SW 1271 (cell line): ENCODE measurements at places on chromosomes 5 and 9.

DNA sequence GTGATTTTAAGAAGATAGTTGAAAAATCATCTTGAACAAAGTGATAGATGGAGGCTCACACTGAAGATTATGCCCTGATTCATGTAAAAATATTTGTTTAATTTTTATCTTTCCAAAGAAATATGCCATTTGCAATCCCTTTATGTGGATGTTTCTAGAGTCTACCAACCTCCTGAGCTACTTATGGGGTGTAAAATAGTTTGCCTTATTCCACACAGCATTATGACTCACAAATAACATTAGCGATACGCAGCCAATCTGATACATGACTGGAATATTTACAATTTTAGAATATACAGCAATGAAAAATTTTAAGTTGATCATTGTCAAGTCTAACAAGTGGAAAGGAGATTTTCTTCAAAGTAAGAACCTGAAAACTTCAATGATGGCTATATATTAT lies 327.5 kb downstream of the EDIL3 start:
- no peak for DNase-seq

DNA sequence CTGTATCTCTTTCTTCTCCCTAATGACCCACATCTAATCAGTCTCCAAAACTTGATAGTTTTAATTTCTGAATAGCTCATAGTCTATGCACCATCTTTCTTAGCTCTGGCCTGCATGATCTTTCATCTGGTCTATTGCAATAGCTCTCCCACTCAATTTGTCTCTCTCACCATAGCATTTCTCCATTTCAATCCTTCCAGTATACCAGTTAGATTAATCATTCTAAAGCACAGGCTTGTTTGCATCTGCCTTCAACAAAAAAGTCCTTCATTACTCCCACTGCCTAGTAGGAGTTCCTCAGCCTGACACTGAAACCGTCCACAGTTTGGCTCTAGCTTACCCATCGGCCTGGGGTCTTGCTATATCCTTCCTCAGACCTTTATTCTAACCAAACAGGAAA lies 344.9 kb downstream of the ENC1 start:
- no peak for DNase-seq

GRCh38 chr5:77355751-77356150 lies 136.4 kb downstream of the WDR41 start:
- DNase-seq, result no peak

DNA sequence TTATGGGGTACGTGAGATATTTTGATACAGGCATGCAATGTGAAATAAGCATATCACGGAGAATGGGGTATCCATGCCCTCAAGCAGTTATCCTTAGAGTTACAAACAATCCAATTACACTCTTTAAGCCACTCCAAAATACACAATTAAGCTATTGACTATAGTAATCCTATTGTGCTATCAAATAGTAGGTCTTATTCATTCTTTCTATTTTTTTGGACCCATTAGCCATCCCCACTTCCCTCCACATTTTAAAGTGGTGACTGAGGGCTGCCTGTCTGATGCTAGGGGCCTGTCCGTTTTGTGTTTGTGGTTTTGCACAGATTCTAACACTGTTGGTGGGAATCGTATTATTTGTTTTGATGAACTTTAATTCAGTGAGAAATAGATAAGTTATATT lies 129.7 kb upstream of the DHFR start:
- no peak for DNase-seq

- no peak for DNase-seq
These were observed 15.8 kb upstream of the CAPSL start for GRCh38 chr5:35954175-35954574.

- no peak for DNase-seq
These were observed 58.1 kb downstream of the MARCHF3 start for GRCh38 chr5:126972062-126972895.

GRCh38 chr9:1128046-1128445 lies 77.9 kb downstream of the DMRT2 start:
- DNase-seq, result no peak

- DNase-seq, result no peak
These were observed 81.7 kb upstream of the SMC5 start for GRCh38 chr9:70177121-70177520.

GRCh38 chr9:127336506-127337352 lies 60.2 kb upstream of the SLC2A8 start:
- peak; percentile 92 for DNase-seq

DNA sequence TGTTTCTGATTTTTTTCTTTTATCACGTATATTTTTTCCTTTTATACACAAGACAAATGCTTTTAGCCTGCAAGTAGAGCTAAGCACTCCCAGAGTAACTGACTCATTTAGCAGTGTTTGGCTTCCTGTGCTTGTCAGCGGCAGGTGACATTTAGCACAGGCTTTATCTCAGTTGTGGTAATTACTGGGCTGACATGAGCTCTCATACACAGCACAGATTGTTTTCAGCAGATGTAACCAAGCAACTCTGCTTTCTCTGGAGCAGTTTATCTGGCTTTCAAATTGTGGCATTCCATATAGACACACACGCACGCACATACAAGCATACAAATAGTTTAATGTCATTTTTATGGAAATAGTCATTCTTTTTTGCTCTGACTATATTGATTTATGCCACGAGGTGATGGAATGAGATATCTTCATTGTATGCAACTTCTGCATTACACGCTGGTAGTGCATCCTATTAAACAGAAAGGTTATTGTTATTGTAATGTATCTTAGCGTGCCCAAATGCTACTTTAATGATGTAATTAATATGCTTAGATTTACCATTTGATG lies 379.0 kb upstream of the GRAMD2B start:
- DNase-seq, result no peak

DNA sequence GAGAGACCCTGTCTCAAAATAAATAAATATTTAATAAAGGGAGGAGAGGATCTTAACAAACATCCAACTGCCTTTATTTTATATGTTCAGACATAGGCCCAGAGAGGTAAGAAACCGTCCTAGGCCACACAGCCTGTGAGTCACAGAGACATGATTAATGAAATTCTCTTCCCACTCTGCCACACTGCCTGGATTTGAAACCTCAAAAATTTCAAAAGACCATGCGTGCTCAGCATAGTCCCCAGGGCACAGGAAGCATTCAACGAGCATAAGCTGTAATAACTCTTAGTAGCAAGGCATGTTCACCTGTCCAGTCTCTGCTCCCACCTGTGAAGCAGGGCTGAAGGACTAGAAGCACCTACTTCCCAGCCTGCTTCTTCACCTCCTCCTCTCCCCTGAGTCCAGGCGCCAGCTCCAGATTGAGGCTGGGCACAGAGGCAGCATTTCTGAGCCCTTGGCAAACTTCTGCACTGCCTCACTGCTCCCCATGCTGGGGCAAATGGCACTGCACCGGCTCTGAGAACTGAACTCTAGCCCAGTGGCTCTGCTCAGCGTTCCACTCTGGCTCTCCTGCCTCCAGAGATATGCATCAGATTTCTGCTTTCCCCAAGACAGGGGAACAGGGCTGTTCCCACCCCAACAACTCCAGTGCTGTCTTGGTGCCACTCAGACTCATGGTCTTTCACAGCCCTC lies 1.1 kb downstream of the FAT2 start:
- DNase-seq, result no peak

DNA sequence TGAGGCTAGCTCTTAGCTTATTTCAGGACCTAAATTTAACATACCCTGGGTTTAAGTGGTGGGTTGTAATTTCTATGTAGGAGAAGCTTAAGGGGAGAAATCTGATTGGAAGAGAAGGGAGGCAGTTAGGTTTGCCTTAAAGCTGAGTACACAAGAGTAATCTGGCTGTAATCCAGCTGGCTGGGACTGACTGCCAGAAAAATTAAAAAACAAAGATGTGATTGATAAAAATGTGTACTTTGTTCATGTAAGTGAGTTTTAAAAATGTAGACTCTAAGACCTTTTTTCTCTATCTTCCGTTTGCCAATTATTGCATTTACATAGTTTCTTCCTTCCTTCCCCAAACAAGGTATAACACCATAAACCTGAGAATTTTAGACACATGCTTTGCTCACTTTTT lies 17.5 kb upstream of the MSMP start:
- DNase-seq, result no peak

DNA sequence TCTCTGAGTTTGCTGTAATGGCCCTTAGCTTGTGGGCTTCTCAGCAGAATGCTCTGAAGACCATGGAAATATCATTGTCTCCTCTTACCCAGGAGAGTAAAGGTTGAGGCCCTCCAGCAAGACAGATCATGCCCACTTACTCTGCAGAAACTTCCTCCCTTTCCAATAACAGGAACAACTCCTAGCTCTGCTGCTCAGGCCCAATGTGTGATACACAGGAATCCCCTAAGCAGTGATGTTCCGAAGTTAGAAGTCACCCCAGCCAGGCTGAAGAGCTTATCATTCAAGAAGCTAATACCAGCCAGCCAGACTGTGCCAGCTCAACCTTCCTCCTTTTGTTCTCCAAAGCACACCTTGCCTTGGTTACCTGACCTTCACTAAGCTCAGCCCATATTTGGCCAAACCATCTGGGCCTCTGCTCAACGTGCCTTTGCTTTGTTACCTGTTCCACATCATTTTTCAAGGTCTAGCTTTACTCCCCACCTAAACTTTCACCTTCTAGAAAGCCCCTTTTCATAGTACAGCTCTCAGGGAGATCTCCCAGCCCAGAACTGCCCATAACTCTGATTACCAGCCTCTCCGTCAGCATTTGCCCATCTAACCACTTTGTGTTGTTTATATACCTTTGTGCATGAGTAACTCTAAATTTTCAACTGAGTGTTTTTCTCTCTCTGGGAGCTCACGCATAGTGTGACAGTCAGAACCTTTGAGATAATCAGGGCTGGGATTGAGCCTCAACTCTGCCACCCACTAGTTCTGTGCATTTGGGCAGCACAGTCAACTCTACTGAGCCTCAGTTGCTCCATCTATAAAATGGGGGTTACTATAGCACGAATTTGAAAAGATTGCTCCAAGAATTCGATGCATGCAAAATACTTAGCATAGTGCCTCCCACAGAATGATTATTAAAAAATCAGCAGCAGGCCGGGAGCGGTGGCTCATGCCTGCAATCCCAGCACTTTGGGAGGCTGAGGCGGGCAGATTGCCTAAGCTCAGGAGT lies 107.6 kb upstream of the CPEB4 start:
- no peak for DNase-seq

DNA sequence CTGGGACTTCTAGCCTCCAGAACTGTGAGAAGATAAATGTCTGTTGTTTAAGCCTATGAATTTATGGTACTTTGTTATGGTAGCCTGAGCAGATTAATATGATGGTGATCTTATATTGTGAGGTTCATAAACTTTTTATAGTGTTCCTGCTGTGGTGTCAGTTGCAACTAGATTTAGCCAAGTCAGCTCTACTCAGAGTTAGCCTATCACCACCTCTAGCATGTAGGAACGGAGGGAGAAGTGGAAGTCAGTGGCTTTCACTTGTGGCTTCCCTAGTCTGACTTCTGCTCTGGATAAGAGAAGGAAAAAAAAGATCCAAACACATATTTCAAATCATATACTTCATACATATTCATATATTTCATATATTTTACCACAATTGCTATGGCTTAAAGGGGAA lies 6.6 kb downstream of the POC5 start:
- DNase-seq, result no peak

GRCh38 chr5:100299261-100299660 lies 235.9 kb upstream of the FAM174A start:
- DNase-seq, result no peak

GRCh38 chr9:7089406-7090193 lies 331.8 kb downstream of the KDM4C start:
- DNase-seq, result no peak

DNA sequence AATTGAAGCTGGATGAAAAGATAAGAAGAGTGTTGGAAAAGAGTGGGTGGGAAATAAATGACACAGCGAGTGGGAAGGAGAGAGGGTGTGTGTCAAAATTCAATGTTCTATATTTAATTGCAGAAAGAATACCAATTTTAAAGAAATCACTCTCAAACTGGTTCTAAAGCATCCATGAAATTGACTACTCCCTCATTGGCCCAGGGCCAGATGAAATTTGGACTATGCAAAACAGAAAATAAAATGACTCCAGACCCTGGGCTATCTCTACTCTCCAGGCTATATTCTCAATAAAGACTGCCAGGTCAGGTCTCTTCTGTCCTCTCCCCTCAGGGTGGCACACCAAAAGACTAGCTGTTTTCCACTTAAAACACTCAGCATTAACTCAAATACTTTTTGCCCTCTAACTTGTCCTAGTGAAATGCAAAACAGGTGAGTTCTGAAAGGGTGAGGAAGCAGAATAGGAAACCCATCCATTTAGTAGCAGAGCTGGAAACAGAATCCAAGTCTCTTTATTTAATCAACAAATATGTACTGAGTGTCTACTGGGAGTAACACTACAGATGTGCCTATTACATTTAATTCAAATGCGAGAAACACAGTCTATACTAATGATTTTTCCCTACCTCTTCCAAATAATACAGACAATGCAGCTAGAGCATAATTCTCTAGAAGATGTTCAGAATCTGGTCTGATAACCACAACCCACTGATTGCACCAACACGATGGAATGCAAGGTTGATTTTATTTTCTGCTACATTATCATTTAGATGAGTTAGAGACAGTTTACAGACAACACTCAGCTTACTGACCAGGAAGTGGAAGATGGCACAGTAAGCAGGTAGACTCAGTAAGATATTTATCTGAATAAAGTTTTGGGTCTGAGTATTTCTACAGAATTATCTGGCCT lies 42.1 kb downstream of the EFCAB9 start:
- DNase-seq, result no peak

GRCh38 chr9:35852267-35852815 lies 17.9 kb downstream of the OR13J1 start:
- DNase-seq, result no peak

- DNase-seq, result no peak
These were observed 139.7 kb downstream of the C5orf15 start for GRCh38 chr5:133828722-133829121.

- no peak for DNase-seq
These were observed 58.6 kb downstream of the ITGA1 start for GRCh38 chr5:52846182-52846842.

DNA sequence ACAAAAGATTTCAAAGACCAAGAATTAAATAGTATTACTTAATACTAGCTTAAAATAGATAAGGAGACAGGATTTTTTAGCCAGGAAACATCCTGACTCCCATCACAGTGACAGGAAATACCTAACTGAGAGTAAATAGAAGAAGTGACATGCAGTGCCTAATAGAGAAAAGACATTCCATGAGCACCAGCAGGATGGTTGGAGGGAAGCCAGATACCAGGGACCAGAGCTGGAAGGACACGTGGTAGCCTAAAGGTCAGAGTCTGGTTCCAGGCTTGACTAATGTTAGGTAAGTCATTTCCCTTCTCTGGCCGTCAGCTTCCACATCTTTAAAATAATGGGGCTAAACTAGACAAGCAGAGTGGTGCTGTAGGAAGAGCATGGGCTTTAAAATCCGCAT lies 41.6 kb downstream of the CDK5RAP2 start:
- DNase-seq, result no peak

- no peak for DNase-seq
These were observed 172.3 kb downstream of the GNA14 start for GRCh38 chr9:77475641-77476473.

DNA sequence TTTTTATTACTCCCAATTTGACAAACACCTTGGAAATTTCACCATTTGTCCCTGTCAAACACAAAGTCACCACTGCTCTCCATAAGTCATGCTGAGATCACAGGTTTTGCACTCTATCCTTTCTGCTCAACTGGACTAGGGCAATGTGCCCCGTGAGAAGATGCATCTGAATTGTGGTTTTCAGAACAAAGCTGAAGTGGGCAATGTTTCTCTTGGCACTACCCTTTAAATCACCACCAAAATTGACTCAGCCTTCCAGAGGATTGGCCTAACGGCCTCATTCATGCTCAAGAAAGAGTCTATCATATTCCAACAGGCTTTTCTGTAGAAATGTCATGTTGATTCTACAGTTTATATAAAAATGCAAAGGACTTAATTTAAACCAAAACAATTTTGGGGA lies 81.0 kb upstream of the TRIO start:
- no peak for DNase-seq
